ENCODE measurements at places on chromosomes 5 and 9. TPM values are rescaled to one million over a fixed set of nuclear protein-coding genes. Genes with fewer than 3 reads are reported as not detected.

DNA sequence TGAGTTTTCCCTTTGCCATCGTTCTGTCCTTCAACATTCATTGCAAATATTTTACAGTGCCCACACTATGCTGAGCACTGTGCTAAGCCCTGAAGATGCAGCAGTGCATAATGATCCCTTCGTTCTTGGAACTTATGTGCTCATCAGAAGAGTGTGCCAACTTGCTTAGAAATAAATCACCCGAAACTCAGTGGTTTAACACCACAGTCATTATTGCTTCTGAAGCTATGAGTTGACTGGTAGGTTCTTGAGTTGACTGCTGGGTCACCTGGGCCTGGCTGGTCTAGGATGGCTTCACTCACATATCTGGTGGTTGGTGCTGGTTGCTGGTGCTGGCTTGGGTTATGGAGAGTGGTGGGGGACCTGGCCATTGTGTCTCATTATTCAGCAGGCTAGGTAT lies 20.9 kb downstream of the PCSK5 start:
- no peak for DNase-seq

LVRN gene
- not detected for total RNA-seq

DDX4 gene
- not detected for total RNA-seq

- no peak for DNase-seq
Measured at GRCh38 chr9:117521293-117521692, 106.4 kb upstream of the ASTN2 start.

DNA sequence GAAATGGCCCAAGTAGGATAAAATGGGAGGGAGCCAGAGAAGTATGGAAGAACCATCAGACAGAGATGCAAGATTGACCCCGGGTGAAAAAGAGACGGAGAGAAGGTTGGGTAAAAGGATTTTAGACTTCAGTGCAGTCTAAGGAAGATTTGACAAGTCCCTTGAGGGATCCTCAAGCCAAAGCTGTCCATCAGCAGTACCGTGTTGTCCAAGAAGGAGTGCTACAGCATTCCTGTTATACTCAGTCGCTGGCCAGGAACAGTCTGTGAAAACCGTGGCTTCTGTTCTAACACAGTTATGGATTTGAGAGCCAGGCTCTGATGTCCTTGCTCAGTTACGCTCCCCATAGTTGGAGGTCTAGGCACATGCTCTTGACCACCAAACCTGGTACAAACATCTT lies 383.9 kb upstream of the DAB2 start:
- DNase-seq = no peak

- DNase-seq = peak; percentile 57
Measured at GRCh38 chr9:133106511-133107244, 14.4 kb downstream of the RALGDS start.
